NB4 (cell line): ENCODE measurements at places on chromosomes 3 and 15.

GRCh38 chr3:193207290-193208273, 33.4 kb upstream of the PLAAT1 start:
- DNase-seq = no peak

- DNase-seq = peak; percentile 34
These were observed 179.9 kb upstream of the C2CD4B start for GRCh38 chr15:62344806-62345539.

DNA sequence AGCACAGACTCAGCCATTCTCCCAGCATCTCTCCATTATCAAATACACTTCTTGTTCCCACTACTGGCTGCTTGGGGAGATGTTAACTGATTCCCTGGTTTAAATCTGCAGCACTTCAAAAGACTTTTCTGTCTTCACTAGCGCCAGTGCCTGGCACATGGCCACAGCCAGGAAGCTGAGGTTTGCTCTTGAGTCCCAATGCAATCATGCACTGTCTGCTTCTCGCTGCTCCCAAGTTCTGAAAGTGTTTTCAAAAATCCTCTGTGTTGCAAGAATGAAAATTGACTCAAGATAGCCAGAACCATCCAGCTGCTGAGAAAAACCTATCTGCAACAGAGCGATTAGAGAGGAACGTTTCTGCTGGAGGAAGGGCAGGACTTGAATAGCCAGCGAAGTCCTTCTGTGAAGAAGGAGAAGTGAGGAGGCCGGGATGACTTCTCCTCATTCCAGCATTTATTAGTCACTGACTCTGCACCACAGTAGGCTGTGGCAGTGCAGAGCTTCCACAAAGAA, 358.4 kb upstream of the NR2F2 start:
- peak; percentile 57 for DNase-seq

- peak; percentile 36 for DNase-seq
These were observed 252.1 kb upstream of the TMCO5A start for GRCh38 chr15:37682304-37682703.

DNA sequence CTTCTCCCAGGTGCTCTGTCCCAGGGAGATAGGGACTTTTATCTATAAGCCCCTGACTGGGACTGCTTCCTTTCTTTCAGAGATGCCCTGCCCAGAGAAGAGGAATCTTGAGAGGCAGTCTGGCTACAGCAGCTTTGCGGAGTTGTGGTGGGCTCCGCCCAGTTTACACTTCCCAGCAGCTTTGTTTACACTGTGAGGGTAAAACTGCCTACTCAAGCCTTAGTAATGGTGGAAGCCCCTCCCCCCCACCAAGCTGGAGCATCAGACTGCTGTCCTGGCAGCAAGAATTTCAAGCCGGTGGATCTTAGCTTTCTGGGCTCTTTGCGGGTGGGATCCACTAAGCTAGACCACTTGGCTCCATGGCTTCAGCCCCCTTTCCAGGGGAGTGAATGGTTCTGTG, 253.8 kb upstream of the ARL6 start:
- DNase-seq = no peak

GRCh38 chr3:29741231-29741630, 460.4 kb downstream of the RBMS3 start:
- DNase-seq = no peak

GRCh38 chr3:83498361-83499016, 1460.3 kb upstream of the CADM2 start:
- no peak for DNase-seq

DNA sequence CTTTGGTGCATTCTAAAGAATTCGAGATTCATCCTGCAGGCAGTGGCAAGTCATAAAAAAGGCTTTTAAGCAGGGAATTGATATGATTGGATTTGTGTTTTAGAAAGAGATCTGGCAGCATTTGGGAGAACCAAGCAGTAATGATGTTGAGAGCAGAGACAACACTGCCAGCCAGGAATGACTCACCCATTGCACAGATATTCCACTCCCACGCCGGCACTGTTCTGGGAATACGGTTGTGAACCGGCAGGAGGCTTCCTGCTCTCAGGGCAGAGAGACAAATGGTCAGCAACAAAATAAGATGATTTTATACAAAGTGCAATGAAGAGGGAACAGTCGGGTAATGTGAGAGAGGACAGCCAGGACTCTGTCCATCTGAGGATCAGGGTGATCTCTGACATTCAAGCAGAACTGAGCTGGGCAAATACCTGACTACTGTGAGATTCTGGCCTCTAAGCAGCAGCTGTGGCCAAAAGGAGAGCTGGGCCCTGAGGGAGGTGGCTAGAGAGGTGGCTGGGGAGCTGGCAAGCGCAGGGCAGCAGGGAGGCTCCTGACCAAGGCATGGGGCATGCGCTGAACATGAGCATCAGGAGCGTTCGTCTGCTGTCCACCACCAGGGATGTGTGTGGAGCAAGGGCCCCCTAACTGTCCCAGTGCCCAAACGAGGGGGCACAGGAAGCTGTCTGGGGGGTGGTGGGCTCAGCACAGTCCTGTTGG, 56.1 kb upstream of the PLXNA1 start:
- DNase-seq = no peak

DNA sequence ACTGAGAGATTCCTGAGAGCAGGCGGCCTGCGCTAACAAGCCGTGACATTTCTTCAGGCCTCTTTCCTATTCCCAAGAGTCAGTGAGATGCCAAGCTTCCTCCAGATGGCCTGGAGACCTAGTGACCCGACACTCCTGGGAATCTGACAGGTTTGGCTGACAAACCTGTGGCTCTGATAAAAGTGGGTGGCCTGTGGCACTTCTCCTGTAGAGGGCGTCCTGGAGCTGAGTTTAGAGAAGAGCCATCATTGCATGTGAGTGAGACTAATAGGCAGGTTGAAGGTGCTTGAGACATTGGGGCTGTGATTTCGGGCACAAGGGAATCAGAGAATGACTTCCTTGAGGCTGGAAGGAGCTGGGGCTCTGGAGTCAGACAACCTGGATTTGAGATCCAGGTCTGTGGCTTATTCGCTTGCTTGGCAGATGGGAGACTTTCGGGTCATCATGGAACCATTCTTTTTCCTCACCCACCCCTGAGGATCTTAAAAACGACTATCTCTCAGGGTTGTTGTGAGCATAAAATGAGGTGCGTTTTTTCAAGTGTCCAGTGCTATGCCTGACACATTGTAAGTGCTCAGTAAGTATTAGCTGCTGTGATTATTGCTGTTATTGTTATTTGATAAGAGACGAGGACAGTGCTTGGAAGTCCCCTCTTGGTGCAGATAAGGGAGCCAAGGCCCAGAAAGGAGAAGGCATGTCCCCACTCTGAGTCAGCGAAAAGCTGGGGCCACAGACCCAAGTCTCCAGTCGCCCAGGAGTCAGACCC, 77.2 kb downstream of the SCN10A start:
- DNase-seq = peak; percentile 53

GRCh38 chr15:28185148-28185895, 86.2 kb upstream of the OCA2 start:
- DNase-seq = no peak

DNA sequence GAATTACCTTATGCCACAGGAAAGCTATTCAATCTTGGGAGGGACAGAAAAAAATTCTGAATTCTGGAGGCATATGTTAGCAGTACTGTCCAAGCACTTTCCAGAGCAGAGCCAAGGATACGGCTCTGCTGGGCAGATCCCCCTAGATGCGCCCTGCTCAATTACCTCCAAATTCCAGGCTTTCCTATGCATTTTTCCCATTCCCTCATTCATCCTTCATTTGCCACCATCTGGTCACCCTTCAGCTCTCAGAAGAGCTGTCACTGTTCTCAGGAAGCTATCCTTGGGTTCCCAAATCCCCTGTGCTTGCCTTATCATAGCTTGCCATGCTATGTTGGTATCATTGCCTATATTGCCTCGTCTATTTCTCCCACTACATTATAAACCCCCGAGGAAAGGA, 45.2 kb downstream of the RYK start:
- DNase-seq = no peak

GRCh38 chr15:26382444-26383072, 390.3 kb downstream of the GABRB3 start:
- DNase-seq = no peak

GRCh38 chr3:20321391-20322047, 135.5 kb upstream of the SGO1 start:
- DNase-seq = no peak

- DNase-seq = no peak
These were observed 43.6 kb downstream of the SST start for GRCh38 chr3:187626581-187626980.

GRCh38 chr3:79326642-79327041, 441.2 kb downstream of the ROBO1 start:
- no peak for DNase-seq

GRCh38 chr3:151979906-151980305, 106.5 kb downstream of the SUCNR1 start:
- DNase-seq = peak; percentile 24

DNA sequence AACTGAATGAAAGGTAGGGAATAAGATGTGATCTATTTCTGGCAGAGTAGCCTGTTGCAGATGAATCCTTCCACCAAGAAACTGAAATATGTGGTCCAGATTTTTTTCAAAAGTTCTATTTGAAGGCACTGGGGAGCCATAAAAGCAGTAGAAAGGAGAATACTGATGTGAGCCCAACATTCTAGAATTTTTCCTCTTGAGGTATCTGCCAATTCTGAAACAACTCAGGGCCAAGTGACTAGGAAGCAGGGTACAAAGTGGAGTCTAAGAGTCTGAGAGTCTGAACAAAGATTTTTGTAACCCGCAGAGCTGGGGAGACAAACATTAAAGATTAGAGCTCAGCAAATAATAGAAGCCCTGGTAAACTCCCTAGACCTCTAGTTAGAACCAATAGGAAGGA, 58.3 kb upstream of the SLCO3A1 start:
- DNase-seq = no peak

DNA sequence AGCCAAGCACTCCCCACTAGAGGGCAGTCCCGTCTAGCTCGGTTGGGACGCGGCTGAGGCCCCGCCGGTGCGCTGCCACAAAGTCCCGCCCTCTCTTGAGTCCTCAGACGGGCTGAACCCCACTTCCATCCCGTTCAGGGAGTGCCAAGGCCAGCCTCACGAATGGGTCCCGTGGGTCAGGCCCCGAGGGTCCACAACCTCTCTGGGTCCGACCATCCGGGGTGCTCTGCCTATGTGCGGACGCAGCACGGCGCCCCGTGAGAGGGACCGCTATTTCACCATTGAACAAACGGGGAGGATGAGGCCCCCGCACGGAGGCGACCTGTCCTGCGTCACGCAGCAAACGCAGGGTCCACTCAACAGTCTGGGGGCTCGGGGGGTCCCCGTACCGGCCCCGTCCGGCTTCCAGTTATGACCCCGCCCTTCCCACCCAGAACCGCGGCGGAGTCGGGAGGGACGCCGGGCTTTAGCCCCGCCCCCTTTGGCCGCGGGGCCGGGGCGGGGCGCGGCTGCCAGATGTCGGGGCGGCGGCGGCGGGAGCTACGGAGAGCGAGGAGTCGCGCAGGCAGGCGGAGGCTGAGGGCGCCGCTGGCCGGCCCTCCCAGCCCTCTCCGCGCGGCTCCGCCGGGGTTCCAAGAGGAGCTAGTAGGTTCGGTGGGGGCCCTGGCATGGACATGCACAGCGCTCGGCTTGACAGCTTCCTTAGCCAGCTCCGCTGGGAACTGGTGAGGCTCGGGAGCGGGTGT, at the start of gene INKA1:
Gene INKA1, plus strand, starts transcription at position 543 of the 746 bp plus-strand sequence. Its CDS starts 132 bp downstream, at position 675.
- DNase-seq = peak; percentile 89

DNA sequence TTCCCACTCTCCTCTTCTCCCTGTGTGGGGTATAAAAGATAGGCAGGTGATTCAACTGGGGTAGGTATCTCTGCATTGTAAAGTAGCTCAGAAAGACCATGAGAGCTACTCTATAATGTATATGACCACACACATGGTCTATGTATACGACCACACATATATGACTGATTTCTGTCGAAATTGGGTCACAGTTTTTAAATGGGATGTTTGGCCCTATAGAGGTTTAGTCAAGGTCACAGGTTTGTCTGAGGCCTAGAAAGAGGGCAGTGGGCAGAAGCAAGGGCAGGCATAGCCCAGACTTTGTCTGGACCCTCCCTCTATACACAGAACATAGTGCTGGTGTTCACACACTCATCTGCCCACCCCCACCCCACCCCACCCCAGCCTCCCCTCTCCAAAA, 4.4 kb downstream of the LAMP3 start:
- DNase-seq = no peak

DNA sequence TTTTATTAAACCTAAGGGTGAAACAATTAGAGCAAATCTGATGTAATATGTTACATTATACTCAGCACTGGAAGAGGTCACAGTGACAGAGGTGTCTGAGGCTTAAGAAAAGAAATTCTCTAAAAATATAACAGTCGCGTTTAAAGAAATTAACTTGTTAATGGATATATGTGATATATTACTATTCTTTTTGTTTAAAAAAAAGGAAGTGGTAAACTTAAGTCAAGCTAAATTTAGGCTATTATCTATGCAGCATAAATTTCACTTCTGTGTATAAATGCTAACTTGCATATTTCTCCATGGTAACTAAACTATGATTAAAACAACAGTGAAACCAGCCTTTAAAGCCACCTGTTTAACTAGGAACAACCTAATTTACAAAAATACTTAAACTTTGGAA, 191.3 kb downstream of the FOXP1 start:
- no peak for DNase-seq

- no peak for DNase-seq
These were observed 11.9 kb downstream of the ANXA2 start for GRCh38 chr15:60385620-60386552.

- DNase-seq = peak; percentile 88
These were observed at the start of gene DIS3L for GRCh38 chr15:66293419-66294156. Gene DIS3L, plus strand, starts transcription at chr15:66293568. Its CDS starts 29 bp downstream, at chr15:66293597.

DNA sequence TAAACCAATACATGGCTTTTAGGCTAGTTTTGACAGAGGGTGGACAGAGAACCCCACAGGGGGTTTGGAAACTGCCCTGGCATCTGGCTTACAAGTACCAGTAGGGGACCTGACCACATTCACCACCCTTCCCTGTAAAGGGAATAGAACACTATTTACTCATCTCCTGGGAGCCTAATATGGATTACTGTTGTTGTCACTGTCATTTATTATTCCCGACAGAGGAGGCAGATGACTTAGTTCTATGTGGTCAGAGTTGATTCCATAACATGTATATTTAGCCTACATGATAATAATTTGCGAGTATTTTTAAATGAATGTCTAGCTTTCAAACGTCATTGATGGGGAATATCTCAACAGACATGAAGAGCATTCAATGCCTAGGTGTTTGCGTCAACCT, 15.9 kb downstream of the ZBTB38 start:
- no peak for DNase-seq

DNA sequence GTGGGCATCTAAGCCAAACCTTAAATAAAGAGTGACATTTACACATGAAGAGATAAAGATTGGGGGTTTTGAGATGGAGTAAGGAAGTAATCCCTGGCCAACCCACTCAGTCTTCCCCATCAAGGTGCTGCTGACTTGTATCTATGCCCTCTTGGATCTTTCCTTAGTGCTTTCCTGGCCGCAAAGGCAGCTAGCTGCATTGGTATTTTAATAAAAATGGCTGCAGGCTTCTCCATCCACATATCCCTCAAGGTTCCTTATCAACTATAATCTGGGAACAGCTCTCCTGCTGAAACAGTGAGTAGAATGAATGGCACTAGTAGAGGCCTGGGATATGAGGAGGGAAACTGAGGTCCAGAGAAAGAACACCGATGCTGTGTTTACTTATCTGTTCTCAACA, 122.2 kb upstream of the ANKRD28 start:
- DNase-seq = no peak

- DNase-seq = no peak
These were observed 201.1 kb downstream of the NR1D2 start for GRCh38 chr3:24145981-24146822.

GRCh38 chr3:76645724-76646123, 394.2 kb upstream of the ROBO2 start:
- no peak for DNase-seq
